ENCODE measurements at places on chromosomes 13 and 19.
A peak's percentile ranks its signal among the peaks of the same experiment; 100 is the strongest.

DNA sequence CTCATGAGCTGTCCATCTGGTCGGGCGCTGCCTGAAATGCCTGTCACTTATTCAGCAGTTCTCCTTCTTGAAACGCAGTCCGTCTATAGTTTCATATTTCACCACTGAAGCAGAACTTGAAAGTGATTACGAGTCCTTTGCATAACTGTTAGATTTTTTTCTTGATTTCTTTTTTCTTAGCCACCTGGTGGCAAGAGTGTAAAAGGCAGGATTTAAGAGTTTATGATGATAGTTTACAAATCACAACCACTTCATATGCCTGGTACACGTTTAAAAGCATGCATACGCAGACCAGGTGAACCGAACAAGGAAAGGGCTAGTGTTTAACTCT is 45.8 kb downstream of the GGACT start:
- peak; percentile 48 for DNase-seq

DNA sequence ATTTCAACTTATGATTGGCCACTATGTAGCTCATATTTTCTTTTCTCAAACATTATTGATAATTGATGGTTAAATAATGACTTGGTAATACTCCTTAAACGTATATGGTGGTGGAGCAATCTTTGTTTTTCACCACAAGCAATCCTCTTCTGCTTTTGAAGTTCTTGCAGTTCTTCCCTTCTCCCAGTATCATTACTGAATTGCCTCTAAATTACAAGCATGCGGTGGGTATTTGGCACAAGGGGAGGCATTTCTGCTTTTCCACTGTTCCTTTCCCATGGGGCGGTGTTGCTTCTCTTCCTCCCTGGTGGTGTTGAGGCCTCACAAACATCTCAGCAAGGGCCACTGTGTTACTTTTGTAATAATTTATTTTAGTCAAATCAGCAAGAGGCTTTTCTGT is 234.4 kb upstream of the RXFP2 start:
- no peak for DNase-seq

- DNase-seq = no peak
Observed at GRCh38 chr13:24516919-24517318, 4.3 kb upstream of the PARP4 start.

DNA sequence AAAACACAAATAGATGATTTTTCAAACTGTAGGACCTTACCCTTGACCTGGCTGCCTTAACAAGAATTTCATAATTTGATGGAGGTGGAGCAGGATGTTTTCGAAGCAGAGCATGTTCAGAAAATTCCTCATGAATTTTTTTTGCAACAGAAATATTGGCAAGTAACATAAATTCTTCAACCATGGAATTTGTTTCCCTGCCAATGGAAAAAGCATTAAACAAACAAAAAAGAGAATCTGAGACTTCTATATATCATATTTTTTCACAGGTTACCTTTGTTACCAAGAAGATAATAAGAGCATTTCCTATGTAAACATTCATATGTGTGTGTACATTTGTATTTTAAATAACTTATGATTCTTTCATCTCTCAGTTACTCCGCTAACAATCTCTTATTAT is 18.3 kb downstream of the DIS3 start:
- no peak for DNase-seq

GRCh38 chr19:53912653-53913052 is 3.6 kb downstream of the CACNG7 start:
- DNase-seq = no peak

DNA sequence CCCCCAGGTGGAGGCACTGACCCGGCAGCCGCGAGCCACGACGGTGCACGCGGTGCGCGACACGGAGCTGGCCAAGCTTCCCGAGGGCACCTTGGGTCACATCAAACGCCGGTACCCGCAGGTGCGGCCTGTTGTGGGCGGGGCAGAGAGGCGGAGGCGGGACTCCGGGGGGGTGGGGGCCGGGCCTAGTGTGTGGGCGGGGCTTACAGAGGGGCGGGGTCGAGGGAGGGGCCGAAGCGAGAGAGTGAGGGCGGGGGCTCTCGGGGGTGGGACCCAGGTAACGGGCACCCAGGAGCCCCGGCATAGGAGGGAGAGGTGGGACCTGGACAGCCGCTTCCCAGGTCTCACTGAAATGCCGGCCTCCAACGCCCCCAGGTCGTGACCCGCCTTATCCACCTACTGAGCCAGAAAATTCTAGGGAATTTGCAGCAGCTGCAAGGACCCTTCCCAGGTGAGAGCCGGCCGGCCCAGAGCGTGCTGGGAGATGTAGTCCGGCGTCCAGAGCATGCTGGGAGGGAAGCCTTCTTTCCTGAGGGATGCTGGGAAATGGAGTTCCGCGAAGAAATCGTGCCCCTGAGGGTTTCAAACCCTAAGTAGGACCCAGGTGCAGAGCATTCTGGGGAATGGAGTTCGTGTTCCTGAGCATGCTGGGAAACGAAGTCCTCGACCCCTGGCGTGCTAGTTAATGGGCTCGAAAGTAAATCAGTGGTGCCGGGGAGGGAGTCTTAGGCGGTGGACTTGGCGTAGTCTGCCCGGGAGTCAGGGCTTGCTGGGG is 15.7 kb downstream of the PNPLA6 start:
- peak; percentile 16 for DNase-seq

GRCh38 chr19:21321134-21321533 is 8.1 kb downstream of the ZNF708 start:
- no peak for DNase-seq

DNA sequence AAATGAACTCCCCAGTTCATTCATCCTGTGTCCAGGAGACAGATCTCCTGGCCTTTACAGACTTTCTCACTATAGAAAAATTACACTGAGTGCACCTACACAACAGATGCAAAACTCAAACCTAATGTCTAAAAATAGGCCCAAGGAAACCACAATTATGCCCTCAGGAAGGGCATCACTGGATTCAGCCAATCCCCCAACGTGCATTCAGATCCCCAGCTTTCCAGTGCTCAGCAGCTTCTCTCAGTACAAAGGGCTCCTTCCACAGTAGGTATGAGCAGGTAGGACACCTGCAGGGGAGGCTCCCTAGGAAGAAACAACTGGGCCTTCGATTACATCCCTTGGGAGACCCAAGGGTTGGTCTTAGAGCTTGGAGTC is 2.1 kb downstream of the ZNF709 start:
- no peak for DNase-seq

- no peak for DNase-seq
Observed at GRCh38 chr19:30551271-30551670, 179.1 kb downstream of the ZNF536 start.

GRCh38 chr13:49759503-49759902 is 33.0 kb downstream of the KPNA3 start:
- peak; percentile 9 for DNase-seq

DNA sequence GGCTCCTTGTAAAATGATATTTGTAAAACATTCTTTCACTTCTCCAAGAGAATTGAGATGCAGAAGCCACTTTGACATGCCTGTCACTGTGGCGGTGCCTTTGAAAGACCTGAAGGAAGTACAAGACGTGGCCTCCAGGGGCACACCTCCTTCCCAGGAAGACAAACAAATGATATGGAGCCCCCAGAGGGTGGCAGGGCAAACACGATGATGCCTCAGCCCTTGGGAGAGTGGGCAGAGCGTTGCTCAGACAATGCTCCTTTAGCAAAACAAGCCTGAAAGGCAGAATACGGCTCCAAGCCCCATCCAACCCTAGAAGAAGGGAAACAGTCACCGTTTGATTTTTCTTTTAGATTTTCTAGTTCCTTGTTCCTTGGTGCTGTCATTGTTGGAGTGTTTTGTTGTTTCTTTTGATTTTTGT is 9.2 kb upstream of the ATP12A start:
- no peak for DNase-seq

DNA sequence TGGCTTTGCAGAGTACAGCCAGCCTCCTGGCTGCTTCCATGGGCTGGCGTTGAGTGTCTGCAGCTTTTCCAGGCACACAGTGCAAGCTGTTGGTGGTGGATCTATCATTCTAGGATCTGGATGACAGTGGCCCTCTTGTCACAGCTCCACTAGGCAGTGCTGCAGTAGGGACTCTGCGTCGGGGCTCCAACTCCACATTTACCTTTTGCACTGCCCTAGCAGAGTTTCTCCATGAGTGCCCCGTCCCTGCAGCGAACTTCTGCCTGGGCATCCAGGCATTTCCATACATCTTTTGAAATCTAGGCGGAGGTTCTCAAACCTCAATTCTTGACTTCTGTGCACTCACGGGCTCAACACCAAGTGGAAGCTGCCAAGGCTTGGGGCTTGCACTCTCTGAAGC is 1697.3 kb upstream of the MIR17HG start:
- DNase-seq = no peak

DNA sequence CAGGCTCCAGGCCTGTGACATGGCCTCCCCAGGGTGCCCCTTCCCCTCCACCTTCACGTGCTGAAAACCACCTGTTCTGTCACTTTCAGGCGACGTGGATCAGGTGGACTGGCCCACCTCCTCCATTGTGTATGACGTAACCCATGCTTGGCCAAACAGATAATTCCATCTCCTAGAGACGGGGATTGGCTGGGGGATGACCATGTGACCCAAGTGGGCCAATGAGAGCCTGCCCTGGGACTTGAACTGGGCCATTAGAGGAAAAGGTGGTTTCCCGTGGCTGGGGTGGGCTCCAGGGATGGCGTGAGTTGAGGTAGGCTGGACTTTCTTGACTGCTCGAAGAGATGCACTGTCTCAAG is 3.6 kb upstream of the ADAMTSL5 start:
- DNase-seq = no peak

GRCh38 chr19:47239152-47239551 is 8.2 kb upstream of the BBC3 start:
- DNase-seq = peak; percentile 31

- no peak for DNase-seq
Observed at GRCh38 chr13:22592515-22592914, 588.3 kb upstream of the SGCG start.

- DNase-seq = no peak
Observed at GRCh38 chr13:72530471-72530870, 197.0 kb downstream of the MZT1 start.

- DNase-seq = no peak
Observed at GRCh38 chr13:21884965-21885567, 214.2 kb downstream of the FGF9 start.

- no peak for DNase-seq
Observed at GRCh38 chr13:98315466-98315865, 138.4 kb upstream of the RNF113B start.

DNA sequence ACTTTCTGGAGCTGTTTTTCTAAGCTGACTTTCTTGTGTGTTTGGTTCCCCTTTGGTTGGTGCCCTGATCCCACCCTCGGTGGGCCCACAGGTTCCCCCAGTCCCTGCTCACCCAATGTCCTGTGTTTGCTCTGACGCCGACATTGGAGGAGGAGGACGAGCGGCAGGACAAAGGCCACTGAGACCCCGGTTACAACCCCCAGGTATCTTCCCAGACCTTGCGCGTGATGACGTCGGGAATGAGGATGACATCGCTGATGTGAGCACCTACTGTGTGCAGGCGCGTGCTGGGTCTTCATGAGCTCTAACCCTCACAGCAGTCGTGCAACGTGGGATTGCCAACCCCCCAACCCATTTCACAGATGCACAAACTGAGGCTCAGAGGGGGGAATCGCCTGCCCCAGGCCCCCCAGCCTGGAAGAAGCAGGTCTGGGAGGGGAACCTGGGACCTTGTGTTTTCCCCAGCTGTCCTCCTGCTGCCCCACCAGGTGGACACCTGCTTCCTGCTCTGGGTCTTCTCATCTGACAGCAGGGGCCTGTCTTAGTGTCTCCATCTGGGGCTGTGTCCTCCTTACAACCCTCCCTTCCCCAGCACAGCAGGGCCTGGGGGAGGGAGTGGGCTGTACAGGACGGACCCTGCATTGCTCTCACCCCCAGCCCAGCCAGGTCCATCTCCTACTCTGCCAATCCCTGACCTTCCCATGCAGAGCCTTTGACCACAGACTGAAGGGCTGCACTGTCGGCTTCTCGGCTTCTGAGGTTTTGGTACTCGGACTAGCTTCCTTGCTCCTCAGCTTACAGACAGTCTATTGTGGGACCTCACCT is 4.7 kb upstream of the LILRA6 start:
- DNase-seq = no peak

GRCh38 chr19:54432144-54432738 is 16.8 kb upstream of the LENG8 start:
- no peak for DNase-seq
